ENCODE measurements at places on chromosomes 7 and 10. TPM values are rescaled to one million over a fixed set of nuclear protein-coding genes. Genes with fewer than 3 reads are reported as not detected.

AKR1C1 gene
- total RNA-seq, result 28.4 TPM

SAP25 gene
- 3.5 TPM for total RNA-seq

PAOX gene
- total RNA-seq, result 8.3 TPM

DNA sequence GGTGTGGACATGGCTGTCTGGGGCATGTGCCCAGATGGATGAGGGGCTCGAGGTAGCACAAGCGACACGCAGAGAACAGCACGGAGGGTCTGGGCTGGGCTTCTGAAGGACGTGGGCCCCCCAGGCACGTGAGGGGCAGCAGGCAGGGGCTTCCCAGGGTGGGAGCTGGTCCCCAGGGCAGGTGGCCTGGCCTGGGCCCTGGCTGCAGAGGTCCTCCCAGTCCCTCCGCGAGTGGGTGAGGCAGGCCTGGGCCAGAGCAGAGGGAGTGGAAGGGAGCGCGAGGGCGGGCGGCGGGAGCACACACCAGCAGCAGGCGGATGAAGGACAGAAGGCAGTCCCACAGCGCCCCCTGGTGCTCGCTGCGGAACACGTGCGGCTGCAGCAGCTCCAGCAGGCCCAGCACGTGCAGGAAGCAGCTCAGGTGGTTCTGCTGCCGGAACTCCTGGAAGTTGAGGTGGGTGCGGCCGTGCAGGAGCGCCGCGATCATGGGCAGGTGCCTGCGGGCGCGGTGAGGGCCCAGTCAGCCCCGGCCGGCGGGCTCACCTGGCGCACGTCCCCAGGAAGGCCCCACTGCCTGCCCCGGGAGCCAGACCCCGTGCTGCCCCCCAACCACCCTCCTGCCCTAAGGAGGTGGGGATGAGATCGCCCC is 14.7 kb upstream of the MICALL2 start:
- peak; percentile 95 for DNase-seq

- DNase-seq, result no peak
These were observed 464.9 kb upstream of the NRP1 start for GRCh38 chr10:33799281-33799943.

GRCh38 chr10:130111852-130112180 is 1.2 kb upstream of the C10orf143 start:
- DNase-seq, result no peak

Data from mucosa of descending colon (tissue), 3 donors.